AG09319 (cell line): ENCODE measurements at places on chromosomes 13 and 19.

DNA sequence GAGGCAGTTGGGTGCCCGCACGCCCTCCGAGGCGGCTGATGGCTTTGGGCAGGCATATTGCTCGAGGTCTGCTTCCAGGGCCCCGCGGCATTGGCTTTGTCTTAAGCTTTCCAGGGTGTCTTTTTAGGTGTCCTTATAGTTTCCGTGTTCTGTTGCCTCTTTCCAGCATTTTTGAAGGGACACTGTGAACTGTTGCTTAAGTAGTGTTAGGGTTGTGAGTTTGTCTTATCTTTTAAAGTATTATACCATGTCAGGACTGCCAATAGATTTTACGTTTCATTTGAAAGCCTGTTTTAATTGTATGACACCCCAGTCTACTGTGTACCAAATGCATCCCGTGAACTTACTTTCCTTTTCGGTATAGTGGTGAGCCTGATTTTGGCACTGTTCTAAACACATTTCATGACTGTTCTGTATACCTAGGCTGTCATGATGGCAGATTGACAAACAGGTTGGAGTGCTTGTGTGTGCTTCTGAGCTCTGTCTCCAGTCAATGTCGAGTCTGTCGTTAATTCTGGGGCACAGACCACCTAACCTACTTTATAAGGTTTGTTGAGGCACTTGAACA, 656 bp downstream of the PCCA start:
- no peak for DNase-seq

GRCh38 chr13:113291129-113291528, 5.9 kb upstream of the LAMP1 start:
- DNase-seq = no peak

- DNase-seq = no peak
Measured at GRCh38 chr13:86446311-86446710, 647.1 kb upstream of the SLITRK6 start.

DNA sequence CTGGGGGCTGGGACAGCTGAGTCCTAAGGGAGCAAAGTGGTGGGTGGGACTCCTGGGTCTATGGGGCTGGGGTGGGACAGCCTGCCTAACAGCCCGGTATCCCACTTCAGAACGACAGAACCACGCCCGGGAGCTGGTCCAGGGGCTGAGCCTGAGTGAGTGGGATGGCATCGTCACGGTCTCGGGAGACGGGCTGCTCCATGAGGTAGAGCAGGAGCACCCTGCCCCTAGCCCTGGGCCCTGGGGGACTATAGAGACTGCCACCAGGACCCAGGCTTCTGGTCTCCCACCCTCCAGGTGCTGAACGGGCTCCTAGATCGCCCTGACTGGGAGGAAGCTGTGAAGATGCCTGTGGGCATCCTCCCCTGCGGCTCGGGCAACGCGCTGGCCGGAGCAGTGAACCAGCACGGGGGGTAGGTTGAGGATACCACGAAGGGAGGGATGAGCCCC, 8.6 kb downstream of the SPHK2 start:
- no peak for DNase-seq

DNA sequence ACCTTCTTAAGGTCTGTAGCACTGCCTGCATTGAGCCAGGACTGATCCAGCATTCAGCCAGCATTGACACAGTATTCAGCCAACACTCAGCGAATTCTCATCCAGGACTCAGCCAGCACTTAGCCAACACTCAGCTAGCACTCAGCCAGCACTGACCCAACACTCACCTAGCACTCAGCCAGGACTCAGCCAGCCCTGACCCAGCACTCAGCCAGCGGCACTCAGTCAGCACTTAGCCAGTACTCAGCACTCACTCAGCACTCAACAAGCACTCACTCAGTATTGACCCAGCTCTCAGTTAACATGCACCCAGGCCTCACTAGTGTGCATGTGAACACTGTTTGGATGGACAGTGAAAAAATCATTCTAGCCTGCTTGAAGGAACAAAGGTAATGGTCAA, 55.0 kb downstream of the TSHZ3 start:
- no peak for DNase-seq

DNA sequence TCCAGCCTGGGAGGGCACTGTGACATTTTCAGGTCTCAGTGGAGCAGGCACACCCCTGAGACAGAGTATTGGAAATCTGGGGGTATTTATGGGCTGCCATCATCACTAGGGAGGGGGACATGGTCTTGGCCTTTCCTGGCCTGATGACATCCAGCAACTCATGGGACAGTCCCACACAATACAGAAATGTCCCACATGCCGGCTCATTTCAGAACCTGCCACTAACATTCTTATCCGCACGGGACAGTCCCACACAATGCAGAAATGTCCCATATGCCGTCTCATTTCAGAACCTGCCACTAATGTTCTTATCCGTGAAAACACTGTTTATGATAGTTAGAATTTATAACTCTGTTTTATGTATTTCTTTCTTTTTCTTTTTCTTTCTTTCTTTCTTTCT, 9.8 kb downstream of the SLC8A2 start:
- DNase-seq = no peak

DNA sequence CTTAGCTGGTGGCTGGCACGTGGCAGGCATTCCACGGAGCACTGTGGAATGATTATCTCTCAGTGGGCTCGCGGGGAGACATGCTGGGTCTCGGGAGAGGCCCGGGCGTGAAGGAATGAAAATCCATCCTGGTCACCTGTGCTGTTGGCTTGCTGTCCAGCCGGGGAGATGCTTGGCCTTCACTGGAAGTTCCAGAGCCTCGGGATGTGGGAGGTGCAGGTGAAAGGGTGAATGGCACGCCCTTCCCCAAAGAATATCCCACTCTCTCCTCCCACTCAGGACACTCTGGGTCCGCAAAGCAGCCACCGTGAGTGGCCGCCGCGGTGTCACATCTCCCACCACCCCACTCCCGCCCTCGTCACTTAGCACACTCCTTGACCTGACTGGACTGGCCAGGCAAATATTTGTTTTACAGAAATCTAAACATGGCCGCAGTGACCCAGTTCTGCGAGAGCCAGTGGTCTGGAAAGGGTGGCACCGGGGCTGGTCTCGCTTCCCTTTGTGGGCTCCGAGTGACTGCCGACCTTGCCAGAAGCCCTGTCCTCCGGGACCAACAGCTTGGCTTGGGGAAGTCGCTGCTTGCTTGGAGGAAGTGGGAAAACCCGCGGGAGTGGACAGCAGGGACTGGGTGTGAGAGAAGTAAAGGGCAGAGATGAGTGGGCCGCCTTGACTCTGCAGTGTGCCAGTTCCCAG, 8.0 kb downstream of the DPP9 start:
- no peak for DNase-seq

DNA sequence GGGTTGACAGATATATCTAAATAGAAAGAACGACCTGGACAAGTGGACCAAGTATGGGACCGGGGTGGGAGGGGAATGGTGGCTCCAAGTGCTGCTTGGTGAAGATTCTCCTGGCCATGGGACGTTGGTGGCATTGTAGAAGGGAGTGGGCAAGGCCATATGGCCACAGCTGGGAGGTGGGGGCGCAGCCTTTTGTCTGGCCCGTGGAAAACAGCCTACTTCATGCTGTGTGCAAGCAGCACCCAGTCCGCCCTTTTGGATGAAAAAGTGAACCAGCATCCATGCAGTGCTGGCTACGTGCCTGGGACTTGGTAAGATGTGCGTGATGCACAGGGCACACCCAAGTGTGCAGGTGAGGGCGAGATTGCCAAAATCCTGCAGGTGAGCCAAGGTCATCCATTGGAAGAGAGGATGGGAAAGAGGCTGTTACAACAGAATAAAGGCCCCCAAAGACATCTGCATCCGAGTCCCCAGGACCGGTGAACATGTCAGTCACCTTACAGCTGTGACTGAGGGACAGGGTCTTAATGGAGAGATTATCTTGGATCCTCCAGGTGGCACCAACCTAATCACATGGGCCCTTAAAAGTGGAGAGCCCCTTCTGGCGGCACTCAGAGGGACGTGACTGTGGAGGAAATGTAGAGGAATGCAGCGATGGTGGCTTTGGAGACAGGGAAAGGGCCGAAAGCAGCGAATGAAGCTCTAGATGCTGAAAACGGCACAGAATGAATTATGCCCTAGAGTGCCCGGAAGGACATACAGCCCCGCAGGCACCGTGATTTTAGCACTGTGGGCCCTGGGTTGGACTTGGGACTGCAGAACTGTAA, 40.8 kb downstream of the TEX29 start:
- no peak for DNase-seq

- no peak for DNase-seq
Measured at GRCh38 chr13:78161266-78161665, 242.6 kb upstream of the EDNRB start.

DNA sequence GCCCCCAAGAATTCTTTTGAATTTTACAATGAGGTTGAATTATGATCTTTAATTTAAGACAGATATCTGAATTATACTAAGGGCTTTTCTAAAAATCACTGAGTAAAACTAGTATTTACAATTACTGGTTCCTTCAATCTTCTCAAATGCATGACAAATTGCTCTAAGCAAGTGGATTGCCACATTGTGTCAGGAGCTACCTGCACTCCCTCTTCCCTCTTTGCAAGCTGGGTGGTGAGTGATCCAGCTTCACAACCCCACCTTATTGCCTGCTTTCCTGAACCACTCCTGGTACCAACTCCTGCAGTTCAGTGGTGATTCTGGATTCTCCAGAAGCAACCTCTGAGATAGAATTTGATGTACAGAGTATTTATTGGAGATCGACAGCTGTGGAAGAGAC, 49.9 kb upstream of the SERP2 start:
- no peak for DNase-seq

GRCh38 chr13:109884462-109884861, 98.1 kb upstream of the IRS2 start:
- no peak for DNase-seq

DNA sequence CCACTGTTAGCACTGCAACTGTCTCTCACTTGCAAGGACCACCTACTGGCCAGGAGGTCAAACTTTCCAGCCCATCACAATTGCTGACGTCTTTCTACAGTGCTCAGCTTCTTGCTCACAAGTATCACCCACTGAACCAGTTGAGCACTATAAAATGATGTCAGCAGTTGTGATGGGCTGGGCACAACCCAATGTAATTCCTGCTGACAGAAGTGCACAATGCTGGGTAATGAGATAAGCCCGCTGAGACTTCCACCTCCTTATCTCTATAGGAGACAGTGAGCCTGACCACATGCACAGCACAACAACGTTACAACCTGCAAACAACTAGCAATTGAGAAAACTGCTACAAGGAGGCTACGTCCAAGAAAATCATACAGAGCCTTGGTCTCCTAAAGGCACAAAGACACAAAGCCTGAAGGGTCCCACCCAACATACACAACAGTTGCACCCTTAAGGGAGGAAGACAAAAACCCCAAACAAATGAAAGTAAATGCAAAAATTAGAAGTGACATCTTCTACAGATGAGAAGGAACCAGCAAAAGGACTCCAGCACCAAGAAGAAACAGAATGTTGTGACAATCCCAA, 273.2 kb downstream of the LIG4 start:
- DNase-seq = no peak

DNA sequence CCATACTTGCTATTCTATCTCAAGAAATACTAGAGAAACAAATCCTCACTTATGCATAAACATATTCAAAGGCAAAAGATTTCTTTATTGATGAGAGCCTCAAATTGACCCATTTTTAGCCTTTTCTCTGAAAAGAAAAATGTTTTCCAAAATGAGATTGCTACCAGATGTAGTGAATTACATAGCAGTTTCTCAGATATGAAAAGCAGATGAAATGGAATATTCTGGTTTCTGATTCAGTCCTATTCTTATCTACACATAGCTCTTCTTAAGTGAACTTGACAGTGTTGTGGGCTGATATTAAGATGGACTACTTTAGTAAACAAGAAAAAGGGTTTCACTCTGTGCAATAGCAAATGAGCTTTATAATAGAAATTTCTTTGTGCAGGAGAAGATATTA, 183.5 kb downstream of the DNAJC15 start:
- DNase-seq = peak; percentile 36

DNA sequence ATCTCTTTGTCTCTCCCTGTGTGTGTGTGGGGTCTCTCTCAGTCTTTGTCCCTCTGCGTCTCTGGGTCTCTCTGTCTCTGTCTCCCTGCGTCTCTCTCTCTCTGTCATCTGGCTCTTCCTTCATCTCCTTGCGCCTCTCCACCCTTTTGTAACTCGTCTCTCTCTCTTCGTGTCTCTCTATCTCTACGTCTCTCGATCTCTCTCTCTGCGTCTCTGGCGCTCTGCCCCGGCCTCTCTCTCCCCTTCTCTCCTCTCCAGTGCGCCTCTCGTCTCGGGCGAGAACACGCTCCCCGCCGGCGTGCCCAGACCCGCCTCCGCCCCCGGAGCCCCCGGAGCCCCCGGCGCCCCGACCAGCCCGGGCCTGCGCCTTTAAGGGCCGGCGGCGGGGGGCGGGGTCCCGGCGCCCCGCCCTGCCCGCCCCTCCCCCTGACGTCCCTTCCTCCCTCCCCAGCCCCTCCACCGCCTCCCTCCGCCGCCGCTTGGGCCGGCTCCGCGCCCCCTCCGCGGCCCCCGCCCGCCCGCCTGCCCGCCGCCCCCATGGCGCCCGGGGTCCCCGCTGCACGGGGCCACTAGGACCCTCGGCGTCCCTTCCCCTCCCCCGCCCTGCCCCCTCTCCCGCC, at the start of gene MARK4:
TSS of gene MARK4 (plus strand) at position 440 of the 620 bp plus-strand sequence. CDS start 318 bp downstream, outside the sequence.
- peak; percentile 14 for DNase-seq

DNA sequence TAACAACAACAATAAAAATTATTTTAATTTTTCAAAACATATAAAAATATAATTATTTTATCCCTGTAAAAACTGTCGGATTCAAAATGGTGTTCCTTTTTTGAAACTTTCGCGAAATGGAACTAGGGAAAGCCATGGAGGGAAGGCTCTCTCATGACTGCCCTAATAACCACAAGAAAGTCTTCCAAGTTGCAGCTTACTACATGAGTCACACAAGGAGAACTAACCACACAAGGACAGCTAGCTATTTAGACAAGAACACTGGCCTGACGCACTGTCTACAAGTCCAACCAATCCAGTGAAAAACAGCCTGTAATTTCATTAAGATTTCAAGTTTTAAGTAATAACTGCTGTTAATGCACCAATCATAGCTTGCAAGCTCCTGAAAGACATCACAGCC, 319.2 kb upstream of the PCDH9 start:
- no peak for DNase-seq

DNA sequence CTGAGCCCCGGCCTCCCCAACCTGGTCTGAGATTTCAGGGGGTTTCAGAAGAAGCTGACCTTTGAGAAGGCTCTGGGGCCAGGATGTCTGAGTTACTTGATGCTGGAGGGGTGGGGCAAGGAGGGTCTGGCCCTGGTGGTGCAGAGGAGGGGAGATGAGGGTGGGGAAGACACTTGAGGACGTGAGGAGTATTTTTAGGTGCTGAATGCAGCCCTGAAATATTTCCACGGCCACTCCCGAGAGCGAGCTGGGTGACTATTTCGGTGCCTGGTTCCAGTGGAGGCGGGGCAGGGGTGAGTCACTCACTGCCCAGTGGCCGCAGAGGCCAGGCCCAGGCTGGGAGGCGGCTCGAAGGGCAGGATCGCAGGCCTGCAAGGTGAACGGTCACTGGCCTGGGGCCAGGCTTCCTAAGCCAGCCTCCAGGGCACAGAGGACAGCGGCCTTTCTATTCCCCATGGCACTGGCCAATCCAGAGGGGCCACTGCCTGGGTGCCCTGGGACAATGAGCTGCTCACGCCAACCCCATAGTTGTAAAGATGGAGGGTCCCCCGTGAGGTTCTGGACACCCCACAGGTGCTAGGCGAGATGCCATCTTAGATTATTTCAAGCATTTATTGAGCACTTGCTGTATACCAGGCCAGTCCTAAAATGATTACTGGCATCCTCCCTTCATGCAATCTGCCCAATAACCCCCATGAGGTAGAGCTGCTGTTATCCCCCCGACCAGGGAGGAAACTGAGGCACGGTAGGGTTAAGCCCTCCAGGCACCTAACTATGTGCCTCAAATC, 19.7 kb upstream of the JUND start:
- DNase-seq = no peak

GRCh38 chr13:70541451-70541850, 433.2 kb upstream of the KLHL1 start:
- no peak for DNase-seq

GRCh38 chr13:51050021-51050830, 60.8 kb downstream of the C13orf42 start:
- DNase-seq = no peak
